Stimulated activated CD8-positive, alpha-beta memory T cell treated with anti-CD3 and anti-CD28 coated beads, Interleukin-4, amount 100 ng/mL, for 1 hour (primary cell): ENCODE measurements at places on chromosomes 3 and 15.

- DNase-seq, result no peak
Observed at GRCh38 chr15:91338766-91339165, 238.7 kb downstream of the SV2B start.

DNA sequence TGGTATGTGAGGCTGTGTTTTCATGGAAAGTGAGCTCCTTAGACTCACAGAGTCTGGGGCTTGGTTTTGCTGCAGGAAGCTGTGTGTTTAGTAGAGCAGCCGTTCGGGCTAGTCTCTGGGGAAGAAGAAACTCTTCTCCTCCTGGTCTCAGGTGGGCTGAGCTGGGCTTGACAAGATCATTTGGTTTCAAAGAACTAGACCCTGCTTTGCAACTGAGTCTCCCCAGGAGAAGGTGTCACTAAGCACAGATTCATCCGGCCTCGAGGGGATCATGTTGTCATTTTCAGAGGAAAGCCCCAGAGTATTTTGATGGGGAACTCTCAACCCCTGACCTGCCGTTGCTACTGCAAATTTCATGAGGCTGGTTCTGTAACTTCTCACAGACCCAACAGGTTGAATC, 188.5 kb downstream of the FAM43A start:
- no peak for DNase-seq

GRCh38 chr3:41363830-41364523, 164.7 kb downstream of the CTNNB1 start:
- no peak for DNase-seq

GRCh38 chr15:60634815-60635214, 155.9 kb upstream of the ICE2 start:
- no peak for DNase-seq

DNA sequence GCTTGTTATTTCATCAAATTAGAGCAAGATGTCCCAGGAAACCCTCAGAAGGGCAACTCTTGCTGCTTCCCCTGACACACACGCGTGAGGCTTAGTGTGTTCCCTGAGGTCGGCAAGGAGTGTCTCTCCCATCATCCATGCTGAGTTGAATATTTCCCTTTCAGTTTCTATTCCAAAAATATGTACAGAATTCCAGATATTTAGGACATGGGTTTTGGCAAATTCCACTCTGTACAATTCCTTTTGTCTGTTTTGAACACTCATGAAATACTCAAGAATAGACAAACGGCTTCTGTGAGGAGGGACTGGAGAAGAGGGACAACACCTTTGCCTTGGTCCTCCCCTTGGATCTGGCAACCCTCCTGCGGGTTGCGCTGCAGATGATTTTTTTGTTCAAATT, 138.0 kb downstream of the DUT start:
- no peak for DNase-seq

GRCh38 chr15:36590838-36591237, 11.4 kb downstream of the CDIN1 start:
- DNase-seq, result no peak

DNA sequence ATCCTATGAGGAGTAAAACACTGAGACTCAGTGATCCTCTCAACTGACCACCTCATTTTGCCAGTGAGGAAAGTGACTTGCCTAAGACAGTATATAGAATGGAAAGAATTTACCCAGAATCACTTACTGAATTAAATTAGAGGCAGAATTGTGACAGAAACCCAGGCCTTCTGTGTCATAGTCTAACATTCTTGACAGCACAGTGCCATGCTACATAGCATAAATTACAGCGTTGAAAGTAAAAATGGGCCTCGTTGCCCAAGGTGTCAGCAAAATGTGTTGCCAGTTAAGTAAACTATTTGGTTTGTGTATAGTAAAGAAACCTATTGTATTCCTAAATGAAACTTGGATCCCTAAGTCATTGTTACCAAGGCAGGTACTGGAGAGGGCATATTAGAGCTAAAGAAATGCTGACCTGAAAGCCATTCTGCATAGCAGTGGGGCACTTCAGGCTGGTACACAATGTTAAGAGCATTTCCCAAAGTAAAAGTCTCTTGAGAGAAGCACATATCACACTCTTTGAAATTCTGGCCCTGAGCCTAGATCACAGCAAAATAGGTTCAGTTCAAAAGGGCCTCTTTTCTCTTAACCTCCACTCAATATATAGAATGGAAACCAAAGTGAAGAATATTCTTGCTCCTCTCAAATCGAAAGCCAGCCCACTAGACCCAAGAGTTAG, 53.8 kb downstream of the HMG20A start:
- no peak for DNase-seq

- no peak for DNase-seq
Observed at GRCh38 chr15:71374607-71375352, 259.5 kb downstream of the THSD4 start.

GRCh38 chr15:58139276-58139988, 1.3 kb downstream of the AQP9 start:
- no peak for DNase-seq

GRCh38 chr3:139288266-139288821, 55.5 kb upstream of the MRPS22 start:
- DNase-seq, result no peak

GRCh38 chr15:76904461-76905012, 603 bp downstream of the SCAPER start:
- DNase-seq, result no peak

DNA sequence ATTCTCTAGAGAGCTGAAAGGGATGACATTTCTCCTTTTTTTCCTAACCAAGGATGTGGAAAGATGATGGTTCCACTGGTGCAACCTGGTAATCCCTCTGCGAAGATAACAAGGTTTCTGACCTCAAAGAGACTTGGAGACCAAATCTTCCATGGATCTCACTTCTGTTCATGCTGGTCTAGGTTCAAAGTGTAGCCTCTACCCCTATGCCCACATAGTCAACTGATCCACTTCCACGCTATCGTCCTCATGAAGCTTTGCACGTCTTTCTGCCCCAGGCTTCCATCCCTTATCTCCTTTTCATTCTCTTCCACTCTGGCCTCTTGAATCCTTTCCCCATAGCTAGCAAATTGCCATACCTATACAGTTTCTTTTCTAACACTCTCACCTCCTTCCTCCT, 8.8 kb upstream of the MED12L start:
- no peak for DNase-seq

GRCh38 chr15:87761736-87762509, 494.6 kb downstream of the NTRK3 start:
- no peak for DNase-seq

DNA sequence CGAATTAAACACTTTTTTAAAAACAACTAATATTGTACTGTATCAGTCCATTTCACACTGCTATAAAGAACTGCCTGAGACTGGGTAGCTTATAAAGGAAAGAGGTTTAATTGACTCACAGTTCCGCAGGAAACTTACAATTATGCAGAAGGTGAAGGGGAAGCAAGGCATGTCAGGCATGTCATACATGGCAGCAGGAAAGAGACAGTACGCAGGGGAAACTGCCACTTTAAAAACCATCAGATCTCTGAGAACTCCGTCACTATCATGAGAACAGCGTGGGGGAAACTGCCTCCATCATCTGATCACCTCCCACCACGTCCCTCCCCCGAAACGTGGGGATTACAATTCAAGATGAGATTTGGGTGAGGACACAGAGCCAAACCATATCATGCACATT, 162.8 kb upstream of the TPM1 start:
- DNase-seq, result no peak

DNA sequence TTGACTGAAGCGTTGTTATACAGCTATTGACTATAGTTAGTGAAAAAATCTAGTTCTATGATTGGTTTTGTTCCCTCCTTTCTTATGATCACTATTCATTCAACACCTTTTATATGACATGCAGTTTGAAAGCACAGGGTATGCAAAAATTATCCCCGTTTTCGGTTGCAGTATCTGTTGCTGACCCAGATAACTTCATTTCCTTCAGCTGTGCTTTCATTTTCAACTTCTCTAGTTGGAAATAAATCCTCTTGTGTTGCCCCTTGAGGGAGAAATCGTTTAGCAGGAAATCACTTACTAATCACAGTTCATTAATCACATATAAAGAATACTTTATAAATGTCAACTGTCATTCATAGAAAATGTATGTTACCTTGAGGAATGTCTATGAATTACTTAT, 55.1 kb downstream of the MBNL1 start:
- no peak for DNase-seq

- no peak for DNase-seq
Observed at GRCh38 chr3:109269577-109270275, 46.6 kb downstream of the DPPA2 start.

DNA sequence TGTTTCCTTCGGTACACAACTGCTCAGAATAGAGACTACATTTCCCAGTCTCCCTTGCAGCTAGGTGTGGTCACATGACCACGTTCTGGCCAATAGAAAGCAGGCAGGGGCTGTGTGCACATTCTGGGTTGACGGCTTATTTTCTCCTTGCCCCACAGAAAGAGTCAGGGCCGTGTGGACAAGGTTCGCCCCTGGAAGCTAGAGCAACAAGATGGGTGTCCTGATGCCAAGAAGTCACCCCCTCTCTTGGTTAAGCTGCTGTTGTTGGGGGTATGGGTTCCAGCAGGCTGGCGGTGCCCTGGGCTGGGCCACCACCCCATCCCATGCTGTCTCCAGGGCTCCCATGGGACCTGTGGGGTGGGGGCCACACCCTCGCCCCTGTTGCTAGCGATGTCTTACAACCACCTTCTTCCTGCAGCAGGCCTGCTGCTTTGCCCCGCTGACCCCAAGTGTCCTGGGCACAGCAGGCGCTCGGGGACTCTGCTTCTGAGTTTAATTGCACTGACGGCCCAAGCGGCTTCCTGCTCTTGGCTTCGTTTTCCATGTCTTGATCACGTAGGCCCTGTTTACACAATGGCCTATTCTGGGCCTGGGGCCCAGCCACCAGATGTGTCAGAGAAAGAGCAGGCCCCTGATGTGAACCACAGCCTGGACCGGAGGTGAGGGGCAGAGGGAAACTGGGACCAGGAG, 24.9 kb downstream of the ABTB1 start:
- no peak for DNase-seq

GRCh38 chr3:115077501-115078250, 69.4 kb downstream of the ZBTB20 start:
- no peak for DNase-seq

DNA sequence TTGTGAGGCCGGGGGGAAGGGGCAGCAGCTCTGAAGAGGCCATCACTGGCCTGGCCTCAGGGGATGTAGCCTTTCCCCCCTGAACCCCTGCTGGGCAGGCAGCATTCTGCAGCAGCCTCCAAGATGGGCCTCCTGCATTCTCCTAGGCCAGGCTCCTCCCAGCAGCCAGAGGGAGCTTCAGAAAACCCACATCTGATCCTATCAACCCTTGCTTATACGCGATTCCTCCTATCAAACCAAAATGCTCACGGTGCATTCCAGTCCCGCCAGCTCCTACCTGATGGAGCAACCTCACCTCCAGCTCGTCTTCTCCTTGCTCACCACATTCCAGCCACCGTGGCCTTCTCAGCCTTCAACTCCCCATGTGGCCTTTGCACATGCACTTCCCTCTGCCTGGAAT, 85.7 kb downstream of the MEGF11 start:
- no peak for DNase-seq

GRCh38 chr3:112308151-112308911, 14.3 kb upstream of the SLC9C1 start:
- DNase-seq, result no peak

DNA sequence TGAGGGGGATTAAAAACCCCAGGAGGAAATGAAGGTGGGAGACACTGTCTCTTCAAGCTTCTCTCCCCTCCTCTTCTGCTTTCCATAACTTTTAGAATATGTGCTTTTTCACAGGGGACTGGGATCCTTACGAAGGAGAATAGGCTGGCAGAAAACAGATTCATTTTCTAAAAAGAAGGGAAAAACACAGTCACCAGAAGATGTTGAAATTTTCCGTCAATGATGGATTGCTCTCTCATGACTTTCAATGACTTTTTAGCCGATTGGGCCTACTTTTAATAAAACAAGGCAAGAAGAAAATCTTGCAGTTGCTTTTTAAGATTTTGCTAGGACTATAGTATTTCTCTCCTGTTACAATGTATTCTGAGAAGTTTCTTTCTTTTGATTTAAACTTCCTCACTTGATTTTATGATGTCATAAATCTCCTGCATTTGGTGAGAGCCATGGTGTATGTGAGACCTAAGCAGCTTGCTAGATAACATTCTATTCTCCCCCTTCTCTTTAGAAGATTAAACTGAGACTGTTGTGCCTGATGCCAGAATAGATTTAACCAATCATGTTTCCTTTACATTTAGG, 241.2 kb downstream of the FEZF2 start:
- no peak for DNase-seq

DNA sequence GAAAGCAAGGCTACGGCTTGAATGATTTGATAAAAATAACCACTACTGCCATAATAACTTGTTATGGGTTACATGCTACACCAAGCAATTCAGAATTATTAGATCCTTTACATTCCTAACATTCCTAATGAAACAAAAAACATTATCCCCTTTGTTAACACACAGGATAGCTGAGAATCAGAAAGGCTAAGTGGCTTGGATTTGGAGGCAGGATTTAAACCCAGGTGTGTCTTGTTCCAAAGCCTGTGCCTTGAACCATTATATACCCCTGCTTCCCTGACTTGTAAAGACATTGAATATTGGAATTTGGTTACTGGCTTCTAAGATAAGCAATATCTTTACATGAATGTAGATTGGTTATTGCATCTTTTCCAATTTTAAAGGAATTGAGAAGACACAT, 417.1 kb upstream of the GOLIM4 start:
- DNase-seq, result no peak

GRCh38 chr3:49839193-49839809, 17.1 kb downstream of the TRAIP start:
- peak; percentile 72 for DNase-seq

- no peak for DNase-seq
Observed at GRCh38 chr3:51681453-51681852, 10.4 kb downstream of the TEX264 start.

DNA sequence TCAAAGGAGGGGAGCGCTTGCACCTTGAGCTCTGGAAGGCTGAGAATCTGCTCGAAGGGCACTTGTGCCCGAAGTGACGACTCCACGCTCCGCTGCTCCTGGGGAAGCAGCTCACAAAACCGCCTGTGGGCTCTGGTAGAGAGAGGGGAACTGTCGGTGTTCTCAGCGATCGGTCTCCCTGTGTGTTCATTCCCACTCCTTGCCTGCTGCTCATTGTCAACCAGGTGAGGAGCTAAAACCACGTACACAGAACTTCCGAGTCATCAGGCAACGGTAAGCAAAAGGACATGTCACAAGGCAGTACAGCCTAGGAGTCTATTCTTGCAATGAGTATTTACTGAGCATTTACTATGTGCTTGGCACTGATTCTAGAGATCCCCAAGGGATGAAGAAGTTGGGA, 1.5 kb downstream of the CIB1 start:
- no peak for DNase-seq

DNA sequence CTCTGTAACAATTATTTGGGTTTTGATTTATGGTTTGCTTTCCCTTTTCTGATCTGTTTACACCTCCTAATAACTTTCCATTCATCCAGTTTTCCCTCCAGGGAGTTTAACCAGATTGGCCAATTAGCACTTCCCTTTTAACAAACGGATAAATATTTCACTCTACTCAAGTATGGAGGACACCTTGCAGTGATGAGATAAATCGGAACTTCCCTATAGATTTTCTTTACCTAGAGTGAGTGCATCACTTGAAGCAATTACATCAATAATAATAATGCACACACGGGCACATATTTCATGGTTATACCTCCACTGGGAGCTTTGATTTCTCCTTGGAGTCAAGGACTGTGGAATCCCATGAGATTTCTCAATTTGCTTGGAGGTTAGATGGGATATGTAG, 239.1 kb upstream of the CFAP20DC start:
- DNase-seq, result no peak
